ENCODE measurements at places on chromosomes 1 and 21.

DNA sequence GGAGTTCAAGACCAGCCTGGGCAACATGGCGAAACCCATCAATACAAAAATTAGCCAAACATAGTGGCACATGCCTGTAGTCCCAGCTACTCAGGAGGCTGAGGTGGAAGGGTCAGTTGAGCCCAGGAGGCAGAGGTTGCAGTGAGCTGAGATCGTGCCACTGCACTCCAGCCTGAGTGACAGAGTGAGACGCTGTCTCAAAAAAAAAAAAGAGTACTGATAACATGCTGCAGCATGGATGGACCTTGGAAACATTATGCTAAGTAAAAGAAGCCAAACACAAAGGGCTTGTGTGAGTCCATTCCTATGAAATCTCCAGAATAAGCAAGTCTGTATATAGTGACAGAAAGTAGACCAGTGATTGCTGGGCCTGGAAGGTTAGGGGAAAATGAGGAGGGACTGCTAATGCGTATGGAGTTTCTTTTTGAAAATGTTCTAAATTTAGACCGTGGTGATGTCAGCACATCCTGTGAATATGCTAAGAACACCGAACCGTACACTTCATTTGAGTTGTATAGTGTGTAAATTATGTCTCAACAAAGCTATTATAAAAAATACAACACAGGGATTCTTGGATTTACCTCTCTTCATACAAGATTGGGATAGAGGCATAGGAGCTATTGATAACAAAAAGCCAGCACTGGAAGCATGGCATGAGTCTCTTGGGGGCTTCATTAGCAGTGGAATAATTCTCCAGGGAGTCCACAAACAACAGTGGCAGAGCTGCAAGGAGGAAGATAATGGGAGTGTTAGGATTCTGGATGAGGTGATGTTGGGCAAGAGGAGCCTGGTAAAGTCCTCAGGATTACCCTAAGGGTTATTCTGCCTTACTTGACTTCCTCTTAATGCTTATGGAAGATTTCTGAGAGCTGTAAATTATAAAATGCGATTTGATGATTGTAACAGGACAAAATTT lies 73.5 kb downstream of the TTC3 start:
- no peak for DNase-seq

DNA sequence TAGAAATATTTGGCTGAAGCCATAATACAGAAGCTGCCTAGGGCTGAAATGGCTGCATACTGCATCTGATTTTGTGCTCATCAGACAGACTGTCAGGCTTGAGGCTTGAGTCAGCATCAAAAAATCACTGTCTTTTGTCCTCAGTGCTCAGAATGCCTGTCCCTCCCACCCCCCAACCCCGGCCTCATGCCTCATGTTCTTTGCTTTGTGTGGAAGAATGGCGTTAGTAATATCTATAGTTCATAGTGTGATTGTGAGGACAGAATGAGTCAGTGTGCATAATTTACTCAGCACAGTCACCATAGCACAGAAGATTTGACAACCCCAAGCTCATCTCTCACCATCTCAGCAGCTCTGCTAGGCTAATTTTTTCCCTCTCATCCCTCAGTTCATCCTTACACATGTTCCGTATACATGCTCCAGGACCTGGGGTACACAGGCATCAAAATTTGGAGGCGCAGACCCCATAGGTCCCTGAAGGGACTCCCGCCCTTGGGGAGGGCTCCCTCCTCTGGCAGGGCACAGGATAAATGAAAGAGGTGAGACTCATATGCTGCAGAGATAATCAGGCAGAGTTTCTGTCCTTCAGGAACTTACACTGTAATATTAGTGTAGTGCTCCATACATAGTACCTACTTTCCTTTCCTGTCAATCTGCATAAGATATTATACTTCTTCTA lies 159.1 kb upstream of the C8B start:
- DNase-seq: no peak

GRCh38 chr1:106224426-106224825 lies 832.0 kb upstream of the PRMT6 start:
- no peak for DNase-seq

- DNase-seq: no peak
Measured at GRCh38 chr1:103250441-103250861, 142.1 kb upstream of the COL11A1 start.

DNA sequence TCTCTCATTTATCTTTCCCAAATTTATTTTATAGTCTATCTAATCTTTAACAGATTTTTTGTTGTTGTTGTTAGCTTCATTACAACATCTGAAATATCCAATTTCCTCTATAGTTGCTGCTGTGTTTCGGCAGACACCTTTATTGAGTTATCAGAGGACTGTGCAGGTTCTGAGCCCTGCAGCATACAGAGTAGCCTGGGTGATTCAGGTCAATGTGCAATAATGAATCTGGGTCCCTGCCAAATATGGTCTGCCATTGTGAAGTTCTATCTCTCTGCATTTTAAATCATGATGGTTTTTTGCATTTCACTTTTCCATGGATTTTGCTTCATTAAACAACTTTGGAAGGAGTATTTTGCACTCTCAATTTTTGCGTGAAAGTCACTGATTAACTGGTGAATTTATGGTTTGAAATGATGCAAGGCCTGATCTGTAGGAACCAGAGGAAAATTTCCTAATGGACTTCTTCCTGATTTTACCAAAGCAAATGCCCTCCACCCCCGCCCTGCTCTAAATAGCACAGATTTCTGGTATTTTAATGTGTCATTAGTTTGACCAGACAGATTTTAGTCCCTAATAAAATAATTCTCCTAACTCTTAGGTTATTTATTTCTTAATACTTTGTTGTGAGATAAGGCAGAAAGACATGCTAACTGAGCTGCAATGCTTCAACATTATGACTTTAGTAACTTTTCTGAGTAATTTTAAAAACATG lies 402.3 kb downstream of the PTBP2 start:
- no peak for DNase-seq

- DNase-seq: no peak
Measured at GRCh38 chr1:30450818-30451233, 272.6 kb downstream of the MATN1 start.

DNA sequence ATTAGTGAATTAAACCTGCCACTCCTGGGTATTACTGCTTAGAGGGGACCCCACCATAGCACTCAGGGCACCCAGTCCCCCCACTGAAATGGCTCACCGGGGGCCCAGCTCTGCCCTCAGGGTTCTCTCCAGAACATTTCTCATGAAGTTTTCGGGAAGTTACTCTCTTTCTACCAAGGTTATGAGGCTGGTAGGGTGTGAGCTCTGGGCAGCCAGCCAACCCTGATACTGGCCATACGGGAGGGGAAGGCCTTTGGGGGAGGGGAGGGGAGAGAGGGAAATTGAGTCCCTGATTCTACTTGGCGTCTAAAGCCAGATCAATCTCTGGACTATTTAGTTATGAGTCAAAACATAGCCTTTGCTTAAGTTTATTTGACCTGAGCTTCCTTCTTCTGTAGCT lies 12.9 kb upstream of the PDE9A start:
- no peak for DNase-seq

DNA sequence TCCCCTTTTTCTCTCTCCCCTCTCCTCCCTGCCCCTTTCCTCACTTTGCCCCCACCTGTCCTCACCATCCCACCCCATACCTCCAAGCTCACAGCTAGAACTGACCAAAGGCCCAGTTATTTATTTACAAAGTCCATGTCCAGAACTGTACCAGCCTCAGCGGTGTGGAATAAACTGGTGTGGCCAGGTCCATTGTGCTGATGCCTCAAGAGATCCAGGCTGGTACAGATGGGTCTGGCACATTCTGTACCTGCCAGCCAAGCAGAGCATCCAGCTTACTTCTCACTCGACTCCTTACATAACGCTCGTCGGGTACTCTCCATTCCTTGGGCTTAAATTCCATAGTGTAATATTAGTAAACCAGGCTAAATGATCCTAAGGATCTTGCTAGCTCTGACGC lies 11.8 kb downstream of the PDZK1IP1 start:
- DNase-seq: no peak
